ENCODE measurements at places on chromosomes 4 and X.

GRCh38 chr4:24589448-24589847 is 5.1 kb upstream of the DHX15 start:
- DNase-seq: no peak

DNA sequence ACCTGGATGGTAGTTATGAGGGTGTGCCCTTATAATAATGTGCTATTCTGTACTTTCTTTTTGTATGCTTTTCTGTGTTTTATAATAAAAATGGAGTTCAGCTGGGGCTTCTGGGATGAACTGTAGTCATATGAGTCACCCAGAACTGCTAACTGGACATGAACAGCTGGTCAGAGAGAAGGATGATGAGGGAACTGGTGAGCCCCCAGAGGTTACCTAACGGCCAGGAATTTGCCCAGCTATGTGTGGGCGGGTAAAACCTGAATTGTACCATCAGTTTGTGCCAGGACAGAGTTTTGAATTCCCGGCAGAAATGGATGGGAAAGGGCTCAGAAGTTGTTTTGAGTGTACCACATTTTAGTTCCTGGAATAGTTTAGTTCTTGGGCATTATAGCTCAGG is 138.0 kb upstream of the USP9X start:
- no peak for DNase-seq

DNA sequence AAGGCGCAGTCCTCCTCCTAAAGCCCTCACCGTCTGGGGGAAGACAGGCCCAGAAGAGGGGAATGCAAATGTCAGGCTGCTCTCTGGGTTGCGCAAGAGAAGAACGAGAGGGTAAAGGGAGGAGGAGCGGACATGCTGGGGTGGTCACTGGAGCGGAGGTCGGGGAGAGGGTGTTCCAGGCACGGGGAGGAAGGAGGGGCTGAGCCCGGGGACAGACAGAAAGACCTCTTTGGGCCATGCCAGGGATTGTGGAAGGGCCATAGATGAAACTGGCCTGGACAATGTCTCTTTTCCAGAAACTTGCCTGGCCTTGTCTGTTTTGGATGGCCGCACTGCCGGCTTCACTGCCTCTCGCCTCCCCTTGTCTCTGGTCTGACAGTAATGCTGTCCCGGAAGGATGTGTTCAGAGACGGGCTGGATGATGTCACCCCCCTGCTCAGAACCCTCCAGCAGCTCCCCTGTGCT is 121.0 kb downstream of the SORCS2 start:
- no peak for DNase-seq

DNA sequence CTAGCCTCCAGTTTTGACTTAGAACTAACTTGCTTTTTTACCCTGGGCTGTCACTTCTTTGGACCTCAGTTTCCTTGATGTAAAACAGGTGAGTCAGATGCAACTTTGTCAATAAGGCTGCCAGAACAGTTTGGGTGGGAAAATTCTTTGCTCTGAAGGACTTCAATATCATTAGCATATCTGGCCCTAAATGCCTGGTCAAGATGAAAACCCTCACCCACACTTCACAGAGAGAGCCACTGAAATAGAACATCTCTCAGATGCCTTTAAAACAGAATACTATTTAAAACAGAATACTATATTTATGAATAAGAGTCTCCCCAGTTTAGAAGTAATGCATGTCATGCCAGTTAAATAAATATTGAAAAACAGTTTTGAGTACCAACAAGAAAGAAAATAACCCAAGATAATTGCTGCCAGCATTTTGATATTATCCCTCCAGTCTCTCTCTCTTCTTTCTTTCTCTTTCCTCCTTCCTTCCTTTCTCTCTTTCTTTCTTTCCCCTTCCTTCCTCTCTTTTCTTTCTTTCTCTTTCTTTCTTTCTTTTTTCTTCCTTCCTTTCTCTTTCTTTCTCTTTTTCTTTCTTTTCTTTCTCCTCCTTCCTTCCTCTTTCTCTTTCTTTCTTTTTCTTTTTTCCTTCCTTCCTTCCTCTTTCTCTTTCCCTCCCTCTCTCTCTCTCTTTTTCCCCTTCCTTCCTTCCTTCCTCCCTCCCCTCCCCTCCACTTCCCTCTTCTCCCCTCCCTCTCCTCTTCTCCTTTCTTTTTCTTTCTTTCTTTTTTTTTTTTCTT is 32.8 kb upstream of the SHISA3 start:
- DNase-seq: no peak

- no peak for DNase-seq
Observed at GRCh38 chrX:57044245-57044644, 48.9 kb upstream of the SPIN3 start.

DNA sequence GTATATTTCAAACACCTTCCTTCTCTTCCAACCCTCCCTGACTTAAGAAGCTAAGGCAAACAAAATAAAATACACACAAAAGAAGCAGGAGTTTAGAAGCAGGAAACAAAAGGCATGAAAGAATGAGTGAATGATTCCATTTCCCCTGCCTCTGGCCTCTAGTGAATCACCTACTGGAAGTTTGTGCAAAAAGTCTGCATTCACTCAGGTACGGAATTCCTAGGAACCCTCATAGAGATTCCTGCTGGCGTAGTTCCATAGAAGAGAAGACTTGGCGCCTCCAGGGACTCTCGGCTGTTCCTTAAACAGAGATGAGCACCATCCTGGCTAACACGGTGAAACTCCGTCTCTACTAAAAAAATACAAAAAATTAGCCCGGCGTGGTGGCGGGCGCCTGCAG is 125.9 kb upstream of the TBL1X start:
- DNase-seq: no peak

DNA sequence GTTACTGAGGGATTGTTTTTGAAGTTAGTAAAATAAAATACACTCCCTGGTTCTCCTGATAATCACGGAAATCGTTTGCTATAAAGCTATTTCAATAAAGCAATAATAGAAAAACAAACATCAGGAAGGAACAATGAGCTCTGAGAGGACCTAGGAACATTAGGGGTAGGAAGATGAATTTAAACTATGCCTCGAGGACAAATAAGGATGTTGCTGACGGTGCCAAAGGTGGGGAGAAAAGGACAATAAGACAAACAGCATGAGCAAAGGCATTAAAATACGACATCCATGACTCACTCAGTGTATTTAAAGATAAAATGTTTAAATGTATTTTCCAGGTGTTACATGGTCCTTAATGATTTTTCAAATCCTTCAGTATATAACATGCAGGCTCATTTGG is 110.3 kb downstream of the MTNR1A start:
- DNase-seq: no peak

- no peak for DNase-seq
Observed at GRCh38 chr4:163622379-163623035, 128.0 kb downstream of the TMA16 start.

GRCh38 chrX:151984328-151984727 is 9.9 kb upstream of the GABRE start:
- DNase-seq: no peak

DNA sequence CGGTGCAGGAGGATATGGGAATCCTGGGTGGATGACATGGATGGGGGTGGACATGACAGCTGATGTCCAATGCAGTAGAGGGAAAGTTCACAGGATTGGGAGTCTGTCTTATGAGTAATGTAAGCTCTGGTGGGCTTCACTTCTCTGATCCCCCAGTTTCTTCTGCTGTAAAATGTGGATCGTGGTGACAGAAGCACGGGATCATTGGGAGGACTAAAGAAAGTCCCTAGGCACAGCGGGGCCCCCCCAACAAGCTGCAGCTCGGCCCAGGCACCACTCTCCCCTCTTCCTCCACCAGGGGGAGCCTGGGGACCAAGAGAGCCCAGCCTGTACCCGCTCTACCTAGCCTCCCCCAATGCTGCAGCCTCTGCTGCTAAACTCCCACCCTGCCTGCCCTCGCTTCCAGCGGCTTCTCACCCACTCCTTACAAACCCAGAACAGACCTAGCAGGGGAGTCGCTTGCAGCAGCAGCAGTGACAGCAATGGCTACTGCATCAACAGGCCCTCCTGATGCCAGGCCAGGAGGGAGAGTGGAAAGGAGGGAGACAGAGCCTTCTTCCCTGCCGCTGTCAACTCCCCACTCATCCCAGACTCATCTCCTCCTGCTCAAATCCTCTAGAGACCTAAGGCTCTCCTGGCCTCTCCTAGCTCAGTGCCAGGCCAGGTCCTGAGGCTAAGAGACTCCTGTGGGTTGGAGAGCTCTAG is 36.1 kb upstream of the IQSEC2 start:
- peak; percentile 60 for DNase-seq

DNA sequence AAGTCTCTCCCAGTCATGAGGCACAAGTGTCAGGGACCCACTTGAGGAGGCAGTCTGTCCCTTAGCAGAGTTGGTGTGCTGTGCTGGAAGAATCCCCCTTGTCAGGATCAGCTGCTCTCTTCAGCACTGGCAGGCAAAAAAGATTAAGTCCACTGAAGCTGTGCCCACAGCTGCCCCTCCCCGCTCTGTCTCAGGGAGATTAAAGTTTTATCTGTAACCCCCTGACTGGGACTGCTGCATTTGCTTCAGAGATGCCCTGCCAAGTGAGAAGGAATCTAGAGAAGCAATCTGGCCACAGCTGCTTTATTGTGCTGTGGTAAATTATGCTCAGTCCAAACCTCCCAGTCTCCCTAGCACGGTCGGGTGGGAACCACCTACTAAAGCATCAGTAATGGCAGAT is 37.4 kb upstream of the HEPH start:
- DNase-seq: no peak

DNA sequence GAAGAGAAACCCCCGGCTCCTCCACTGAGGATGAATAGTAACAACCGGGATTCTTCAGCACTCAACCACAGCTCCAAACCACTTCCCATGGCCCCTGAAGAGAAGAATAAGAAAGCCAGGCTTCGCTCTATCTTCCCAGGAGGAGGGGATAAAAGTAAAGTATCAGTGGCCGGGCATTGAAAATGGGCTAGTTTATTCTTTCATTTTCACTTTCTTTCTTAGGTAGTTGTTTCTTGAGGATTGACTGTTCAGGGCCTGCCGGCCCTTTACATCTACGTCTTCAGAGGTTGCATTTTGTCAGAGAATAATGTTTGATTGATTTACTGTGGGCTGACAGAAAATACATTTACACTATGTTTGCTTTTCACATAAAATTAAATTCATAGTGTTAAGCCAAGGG is 27.1 kb downstream of the PAK3 start:
- no peak for DNase-seq

- DNase-seq: no peak
Observed at GRCh38 chrX:19990151-19990555, 708 bp downstream of the BCLAF3 start.

GRCh38 chr4:107058828-107059227 is 22.7 kb upstream of the DKK2 start:
- no peak for DNase-seq

DNA sequence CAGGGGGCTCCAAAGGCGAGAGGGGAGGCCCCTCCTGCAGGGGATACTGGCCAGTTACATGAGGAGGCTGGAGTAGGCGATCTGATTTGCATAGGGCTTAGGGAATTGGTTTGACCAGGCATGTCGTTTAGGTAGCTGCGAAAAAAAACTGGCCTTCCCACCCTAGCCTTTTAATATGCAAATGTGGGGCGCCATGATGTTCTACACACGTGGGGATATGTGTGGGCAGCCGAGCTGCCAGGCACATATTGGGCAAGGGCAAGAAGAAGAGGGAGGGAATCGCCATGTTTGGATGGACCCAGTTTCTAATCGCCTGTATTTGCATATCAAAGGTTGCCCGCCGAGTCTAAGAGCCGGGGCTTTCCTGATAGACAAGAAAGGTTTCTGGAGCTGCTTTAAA is 121.3 kb downstream of the PRKX start:
- no peak for DNase-seq

DNA sequence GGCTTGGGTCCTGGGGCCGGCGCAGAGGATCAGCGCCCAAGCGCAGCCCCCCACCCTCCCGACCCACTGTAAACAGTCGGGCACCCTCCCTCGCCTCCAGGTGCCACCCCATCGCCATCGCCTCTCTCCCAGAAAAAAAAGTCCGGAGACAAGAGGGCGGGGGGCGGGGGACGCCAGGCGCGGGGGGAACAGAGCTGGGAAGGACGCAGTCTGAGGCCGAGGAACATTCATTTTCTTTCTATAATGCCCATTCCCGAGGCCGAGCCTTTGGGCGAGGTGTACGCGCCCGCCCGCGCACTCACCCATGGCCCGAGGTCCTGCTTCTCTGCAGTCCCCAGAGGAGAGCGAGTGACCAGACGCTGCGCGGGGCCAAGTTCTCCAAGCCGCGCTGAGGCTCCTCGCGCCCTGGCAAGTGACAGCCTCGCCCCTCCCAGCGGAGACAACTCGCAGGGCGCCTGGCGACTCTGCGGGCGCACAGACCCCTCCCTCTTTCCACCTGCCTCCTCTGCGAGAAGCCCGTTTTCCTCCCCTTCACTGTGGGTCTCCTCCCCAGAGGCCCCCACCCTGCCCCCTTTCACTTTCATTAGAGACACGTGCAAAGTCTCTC is 63.5 kb upstream of the WDR17 start:
- DNase-seq: no peak

DNA sequence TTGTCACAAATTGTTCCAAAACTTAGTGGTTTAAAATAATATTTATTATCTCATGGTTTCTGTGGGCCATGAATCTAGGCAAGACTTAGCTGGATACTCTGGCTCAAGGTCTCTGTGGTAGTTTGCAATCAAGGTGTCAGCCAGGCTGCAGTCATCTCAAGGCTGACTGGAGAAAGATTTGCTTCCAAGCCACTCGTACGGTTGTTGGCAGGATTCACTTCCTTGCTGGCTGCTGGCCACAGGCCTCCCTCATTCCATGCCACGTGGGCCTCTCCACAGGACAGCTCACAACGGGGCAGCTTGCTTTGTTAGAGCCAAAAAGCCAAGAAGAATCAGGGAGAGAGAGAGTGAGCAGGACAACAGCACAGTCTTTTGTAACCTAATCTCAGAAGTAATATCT is 101.4 kb downstream of the WWC2 start:
- DNase-seq: no peak

- DNase-seq: no peak
Observed at GRCh38 chr4:184364100-184364921, 110.0 kb downstream of the IRF2 start.

DNA sequence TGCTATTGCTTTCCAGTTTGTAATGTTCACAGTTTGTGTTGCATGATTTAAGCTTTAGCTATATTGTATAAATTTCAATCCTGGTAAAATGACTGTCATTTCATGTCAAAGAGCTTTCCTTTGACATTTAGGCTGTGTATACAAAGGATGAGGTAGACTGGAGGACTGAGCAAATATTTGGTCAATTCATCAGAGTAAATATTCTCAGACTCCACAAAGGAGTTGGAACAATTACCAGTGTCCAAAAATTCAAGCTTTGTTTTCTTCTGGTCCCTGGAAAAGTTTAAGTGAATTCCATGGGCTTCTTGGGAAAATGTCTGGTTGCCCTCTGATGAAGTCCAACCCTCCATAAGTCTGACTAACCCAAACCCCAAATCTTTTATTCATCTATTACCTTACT is 682.4 kb downstream of the DACH2 start:
- no peak for DNase-seq
